ENCODE measurements at places on chromosomes 2 and 18.

- DNase-seq: no peak
Observed at GRCh38 chr2:223613017-223613950, 11.1 kb upstream of the SCG2 start.

GRCh38 chr2:38945911-38946310 lies 56.2 kb downstream of the ARHGEF33 start:
- no peak for DNase-seq

- DNase-seq: no peak
Observed at GRCh38 chr2:45909677-45910191, 258.3 kb downstream of the PRKCE start.

GRCh38 chr2:26786207-26787028 lies 562 bp downstream of the CENPA start:
- no peak for DNase-seq

GRCh38 chr18:39840856-39841481 lies 2114.1 kb upstream of the PIK3C3 start:
- no peak for DNase-seq

Measured in stimulated activated CD4-positive, alpha-beta T cell treated with anti-CD3 and anti-CD28 coated beads, Interleukin-4, amount 100 ng/mL, for 48 hours (primary cell).